ENCODE measurements at places on chromosomes 2 and 18. TPM values are rescaled to one million over a fixed set of nuclear protein-coding genes. Genes with fewer than 3 reads are reported as not detected.

The CHRNG gene
- not detected for total RNA-seq

The ELOA2 gene
- total RNA-seq, result not detected

The ZSWIM2 gene
- total RNA-seq, result not detected

DNA sequence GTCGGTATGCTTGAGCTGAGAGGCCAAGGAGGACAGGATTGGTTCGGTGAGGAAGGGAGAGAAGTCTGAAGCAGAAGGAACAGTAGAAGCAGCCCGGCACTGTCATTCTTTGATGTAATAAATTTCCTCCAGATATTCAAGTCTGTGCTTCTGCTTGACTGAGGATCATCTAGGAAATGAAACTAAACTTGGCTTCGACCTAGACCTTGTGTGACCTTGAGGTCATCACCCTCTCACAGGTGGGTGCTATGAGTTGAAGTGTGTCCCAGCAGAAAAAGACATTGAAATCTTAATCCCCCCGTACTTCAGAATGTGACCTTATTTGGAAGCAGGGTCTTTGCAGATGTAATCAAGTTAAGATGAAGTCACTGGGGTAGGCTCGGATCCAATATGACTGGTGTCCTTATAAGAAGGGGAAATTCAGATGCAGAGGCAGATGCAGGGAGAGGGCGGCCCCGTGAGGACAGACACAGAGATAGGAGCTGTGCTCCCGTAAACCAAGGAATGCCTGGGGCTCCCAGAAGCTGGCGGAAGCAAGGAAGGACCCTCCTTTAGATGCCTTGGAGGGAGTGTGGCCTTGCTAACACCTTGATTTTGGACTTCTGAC, 49.0 kb downstream of the PRKCE start:
- no peak for DNase-seq

DNA sequence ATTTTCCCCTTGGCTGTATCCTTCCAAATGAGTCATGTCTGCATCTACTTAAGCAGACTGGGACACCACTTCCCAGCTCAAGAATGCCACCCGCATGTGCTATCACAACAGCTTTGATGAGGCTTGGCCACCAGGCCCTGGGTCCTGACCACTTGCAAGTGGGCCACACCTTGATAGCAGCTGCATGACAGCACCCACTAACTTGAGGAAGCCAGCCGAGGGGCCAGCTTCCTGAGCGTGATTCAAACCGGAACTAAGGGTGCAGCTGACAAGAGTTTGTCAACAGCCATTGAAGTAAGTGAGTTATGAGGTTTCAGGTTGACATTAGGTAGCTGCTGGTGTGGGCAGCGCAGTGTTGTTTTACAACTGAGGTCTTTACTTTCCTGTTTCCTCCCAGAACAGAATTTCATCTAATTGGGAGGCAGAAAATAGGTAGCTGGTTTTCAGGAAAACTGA, 54.4 kb downstream of the EPHA4 start:
- DNase-seq, result peak; percentile 83
